ENCODE measurements at places on chromosomes 11 and 22.

- no peak for DNase-seq
Measured at GRCh38 chr22:45838305-45838887, 138.6 kb downstream of the WNT7B start.

DNA sequence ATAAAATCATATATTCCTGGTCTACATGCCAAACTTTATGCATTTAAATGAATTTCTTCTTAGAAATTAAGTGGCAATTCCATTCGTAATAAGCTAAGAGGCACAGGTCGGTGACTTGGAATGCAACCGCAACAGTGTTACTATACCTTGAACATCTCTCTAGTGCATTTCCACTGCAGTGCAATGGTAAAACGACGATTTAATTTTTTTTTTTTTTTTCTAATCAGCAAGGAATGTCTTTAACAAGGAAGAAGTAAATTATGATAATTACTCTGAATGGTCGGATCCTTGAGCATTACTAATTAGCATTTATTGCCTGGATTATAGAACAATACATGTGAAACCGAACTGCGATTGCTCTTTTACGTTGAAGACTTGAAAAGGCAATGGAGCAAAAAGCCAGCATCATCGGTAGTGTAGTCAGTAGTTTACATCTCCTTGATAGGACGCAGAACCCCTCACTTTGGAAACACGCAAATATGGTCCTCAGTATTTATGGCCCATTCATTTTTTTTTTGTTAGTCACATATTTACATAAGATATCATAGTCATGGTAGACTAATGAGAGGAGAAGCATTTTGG is 20.2 kb downstream of the BLID start:
- no peak for DNase-seq

GRCh38 chr11:129655247-129655832 is 160.3 kb upstream of the TMEM45B start:
- no peak for DNase-seq

DNA sequence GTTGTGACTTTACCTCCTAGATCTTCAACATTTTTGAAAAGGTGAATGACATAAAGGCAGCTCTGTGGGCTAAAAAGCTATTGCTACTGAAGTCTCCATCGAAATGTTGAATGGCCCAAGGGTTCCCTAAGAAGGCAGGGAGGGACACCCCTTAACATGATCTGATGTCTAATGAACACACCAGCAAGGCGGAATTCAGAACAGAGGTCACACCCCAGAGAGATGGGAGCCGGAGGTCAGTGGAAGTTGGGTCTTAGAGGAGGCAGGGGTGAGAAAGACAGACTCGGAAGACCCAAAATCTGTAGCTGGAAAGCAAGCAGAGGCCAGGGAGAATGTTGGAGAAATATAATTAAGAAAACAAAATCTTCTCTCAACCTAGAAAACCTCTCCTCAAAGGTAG is 79.0 kb downstream of the TRIM29 start:
- DNase-seq, result no peak

GRCh38 chr11:45766469-45766868 is 38.5 kb upstream of the SLC35C1 start:
- DNase-seq, result no peak

- DNase-seq, result no peak
Measured at GRCh38 chr22:49016909-49017481, 810.7 kb downstream of the BRD1 start.

DNA sequence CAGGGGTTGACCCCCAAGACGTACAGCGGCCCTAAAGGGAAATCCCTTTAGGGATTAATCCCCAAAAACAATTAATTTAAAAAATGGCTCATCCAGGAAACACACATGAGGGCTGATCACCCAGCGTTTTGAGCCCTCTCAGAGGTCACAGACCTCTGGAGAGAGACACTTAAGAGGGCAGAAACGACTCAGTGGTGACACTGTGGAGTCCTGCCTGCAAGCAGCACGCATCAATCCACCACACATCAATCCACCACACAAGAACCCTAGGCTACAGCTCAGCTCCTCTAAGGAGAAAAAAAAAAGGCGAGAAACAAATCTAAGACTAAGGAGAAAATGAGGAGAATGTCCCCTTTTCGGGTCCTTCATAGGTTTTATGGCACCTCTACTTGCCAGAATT is 12.5 kb upstream of the SELENOH start:
- DNase-seq, result no peak

DNA sequence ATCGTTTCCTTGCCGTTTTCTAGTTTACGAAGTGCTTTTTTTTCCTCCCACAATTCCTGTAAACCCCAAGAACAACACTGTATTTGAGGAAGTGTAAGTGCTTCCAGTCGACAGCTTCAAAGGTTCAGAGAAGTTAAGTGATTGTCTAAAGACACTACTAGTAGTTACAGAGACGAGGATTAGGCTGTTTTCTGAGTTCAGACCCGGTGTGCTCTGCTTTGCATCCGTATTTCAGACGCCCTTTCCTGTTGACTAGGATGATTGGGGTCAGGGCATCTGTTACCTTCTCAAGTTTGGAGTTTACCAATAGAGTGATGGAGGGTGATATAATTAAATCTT is 430 bp downstream of the CLP1 start:
- DNase-seq, result no peak

DNA sequence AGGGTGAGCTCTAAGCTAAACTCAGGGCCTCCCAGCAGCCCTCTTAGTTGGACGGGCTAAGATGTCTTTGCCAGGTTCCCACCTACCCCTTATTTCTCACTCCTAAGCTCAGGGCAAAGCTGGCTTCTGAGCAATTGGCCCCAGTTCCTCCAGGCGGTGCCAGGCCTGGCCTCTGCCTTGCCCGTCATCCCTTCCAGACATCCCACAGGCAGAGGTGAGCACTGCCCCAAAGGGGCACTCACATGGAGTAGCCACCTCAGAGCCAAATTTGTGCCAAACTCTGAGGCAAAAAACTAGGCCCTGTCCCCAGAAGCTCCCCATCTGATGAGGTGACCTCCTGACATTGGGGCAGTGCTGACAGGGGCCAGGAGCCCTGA is 9.7 kb downstream of the RHOD start:
- no peak for DNase-seq

DNA sequence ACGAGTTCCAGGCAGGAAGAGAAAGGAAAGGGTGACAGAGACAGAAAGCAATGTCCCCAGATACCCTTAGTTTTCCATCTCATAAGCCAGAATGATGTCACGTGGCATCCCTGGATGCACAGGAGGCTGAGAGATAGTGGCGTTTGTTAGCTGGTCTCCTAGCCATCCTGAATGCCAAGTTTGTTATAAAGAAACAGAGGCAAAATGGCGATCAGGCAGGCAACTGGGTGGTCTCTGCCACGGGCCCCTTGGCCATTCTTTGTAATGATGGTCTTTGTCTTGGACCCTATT is 5.3 kb downstream of the SMIM38 start:
- no peak for DNase-seq

- DNase-seq, result no peak
Measured at GRCh38 chr11:75565916-75566762, 4.1 kb downstream of the SERPINH1 start.

DNA sequence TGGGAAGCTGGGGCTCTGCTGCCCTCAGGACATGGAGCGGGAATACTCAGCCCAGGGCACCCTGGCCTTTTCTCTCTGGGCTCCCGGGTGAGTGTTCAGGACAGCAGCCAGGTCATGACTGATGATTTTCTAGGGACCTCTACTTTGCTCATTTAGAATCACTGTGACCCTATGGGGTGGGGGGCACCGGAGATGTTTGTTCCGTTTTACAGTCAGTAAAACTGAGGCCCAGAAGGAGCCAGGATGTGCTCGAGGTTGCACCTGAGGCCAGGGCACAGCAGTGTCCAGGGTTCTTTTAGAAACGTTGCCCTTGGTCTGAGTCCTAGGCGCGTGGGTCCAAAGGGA is 48.1 kb downstream of the SMIM38 start:
- no peak for DNase-seq

- no peak for DNase-seq
Measured at GRCh38 chr11:73585834-73586575, 11.9 kb downstream of the FAM168A start.

DNA sequence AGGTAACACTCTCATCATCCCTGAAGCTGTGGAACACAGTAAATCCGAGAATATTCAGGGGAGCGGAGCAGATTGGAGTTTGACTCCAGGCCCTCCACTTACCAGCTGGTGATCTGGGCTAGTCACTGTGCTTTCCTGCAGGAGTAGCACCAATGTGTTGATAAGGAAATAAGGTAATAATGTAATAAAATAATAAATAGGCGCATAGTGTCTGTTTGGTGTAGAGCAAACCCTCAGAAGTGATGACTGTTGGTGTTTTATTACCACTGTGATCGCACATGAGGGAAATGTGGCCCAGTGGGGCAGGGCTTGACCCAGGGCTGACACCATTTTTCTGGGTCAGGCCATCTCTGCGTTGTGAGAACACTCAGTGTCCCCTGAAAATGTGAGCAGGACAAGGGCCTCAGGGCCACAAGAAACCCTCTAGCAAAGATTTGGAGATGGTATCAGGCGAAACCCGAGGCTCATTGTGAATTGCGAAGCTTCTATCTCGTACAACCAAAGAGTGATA is 563.9 kb upstream of the B3GAT1 start:
- DNase-seq, result no peak

- DNase-seq, result no peak
Measured at GRCh38 chr22:23058481-23059283, 11.6 kb upstream of the GNAZ start.

GRCh38 chr11:76185931-76186401 is 20.3 kb downstream of the WNT11 start:
- no peak for DNase-seq

DNA sequence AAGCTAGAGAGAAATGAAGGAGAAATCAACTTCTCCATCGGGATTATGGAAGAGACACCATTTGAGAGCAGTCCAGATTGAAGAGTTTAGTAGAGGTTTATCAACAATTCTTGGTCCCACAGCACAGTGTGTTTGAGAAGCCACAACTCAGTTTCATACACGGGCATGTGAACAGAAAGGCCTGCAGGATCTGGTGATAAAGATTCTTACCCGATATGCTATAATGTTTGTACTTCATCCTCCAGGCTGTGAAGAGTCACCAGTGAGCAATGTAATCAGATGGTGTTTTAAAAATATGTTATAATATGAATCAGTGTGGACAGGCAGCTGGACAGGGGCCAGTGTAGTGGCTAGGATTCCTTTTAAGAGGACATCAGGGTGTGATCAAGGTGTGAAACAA is 29.7 kb upstream of the VWA5A start:
- no peak for DNase-seq

DNA sequence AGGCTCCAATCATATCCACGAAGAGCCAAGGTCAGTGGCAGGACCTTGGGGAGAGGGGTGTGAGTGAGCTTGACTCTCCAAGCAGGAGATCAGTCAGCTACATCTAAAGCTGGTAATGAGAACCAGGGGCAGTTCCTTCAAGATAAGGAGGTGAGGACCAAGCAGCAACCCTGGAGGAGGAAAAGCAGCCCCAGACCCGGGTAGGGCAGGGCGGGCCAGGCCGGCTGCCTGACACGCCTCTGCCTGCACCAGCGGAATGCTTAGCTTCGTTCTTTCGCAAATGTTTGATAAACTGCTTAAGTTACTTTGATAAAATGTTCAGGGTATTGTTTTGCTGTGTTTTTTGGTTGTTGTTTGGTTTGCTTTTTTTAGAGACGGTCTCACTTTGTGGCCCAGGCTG is 18.7 kb upstream of the FADD start:
- no peak for DNase-seq

GRCh38 chr11:127738771-127739286 is 738.3 kb upstream of the KIRREL3 start:
- no peak for DNase-seq

DNA sequence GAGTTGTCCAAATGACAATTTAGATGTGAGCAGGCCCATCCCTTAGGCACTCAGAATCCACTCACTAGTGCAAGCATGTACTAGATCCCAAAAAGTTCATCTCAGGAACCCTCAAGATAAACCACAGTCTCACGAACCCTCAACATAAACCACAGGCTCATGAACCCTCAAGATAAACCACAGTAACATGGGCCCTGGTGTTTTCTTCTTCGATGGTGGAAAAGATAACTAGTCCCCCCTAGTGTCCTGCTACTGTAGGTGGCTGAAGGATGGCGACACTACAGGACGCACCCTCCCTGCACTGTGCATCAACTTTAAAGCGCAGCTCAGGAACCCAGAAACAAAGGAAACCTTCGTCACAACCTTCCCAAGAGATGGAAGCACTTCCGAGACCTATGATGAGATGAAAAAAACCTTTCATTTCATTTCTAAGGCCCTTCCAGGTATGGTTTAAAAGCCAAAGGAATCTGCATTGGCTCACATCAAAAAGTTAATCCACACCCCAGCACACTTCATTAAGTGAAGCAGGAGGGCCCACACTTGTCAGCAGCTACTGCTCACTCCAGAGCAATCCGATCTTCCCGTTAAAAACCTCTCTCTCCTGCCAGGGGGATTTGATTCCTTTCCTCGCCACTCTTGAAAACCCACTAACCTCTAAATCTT is 2.4 kb downstream of the LARGE1 start:
- DNase-seq, result no peak

GRCh38 chr11:111119751-111120150 is 125.8 kb upstream of the POU2AF2 start:
- DNase-seq, result no peak

DNA sequence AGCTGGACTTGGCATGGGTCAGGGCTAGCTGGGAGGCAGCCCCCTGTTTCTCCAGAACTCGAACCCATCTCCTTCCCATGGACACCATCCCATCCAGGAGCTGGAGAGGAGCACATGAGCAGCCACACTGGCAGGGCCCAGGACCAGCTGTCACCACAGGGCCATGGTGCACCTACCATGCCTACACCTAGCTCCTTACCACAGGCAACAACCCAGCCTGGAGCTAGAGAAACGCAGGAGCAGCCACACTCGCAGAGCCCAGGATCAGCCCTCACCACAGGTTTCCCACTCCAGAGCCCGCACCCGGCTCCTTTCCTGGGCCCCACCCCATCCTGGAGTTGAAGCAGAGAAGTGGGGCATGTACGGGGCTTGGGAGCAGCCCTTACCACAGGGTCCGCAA is 50.2 kb downstream of the GAB4 start:
- no peak for DNase-seq

DNA sequence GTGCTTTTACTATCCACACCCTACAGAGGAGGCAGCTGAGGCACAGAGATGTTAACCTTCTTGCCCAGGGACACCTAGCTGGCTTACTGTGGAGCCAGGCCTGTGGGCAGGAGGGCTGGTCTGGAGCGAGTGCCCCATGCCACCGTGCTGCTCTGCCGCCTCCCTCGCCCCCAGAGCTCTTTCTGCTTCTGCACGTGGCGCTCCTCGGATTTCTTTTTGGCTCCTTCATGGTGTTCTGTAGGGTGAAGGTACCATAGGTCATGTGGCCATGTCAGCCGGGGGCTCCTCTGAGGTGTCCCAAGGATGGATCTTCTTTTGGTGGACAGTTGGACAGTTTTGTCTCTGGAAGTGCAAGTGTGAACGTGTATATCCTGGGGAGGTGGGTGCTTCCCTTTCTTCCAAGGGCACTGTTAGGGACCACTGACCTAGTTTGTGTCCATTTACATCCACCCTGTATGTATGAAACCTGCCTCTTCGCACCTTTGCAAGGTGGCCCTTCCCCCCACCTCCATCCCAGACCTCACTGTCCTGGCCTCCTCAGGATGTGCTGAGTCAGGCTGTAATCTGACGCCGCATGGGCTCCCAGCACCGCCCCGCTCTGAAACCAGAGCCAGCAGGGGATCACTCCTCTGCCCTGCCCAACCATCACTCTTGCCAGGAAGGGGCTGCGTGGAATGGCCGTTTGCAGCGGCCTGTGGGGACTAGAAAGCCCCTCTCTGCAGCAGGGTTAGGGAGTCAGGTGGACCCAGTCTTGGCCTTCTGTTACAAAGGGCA is 31.7 kb downstream of the POLR3H start:
- DNase-seq, result no peak
